Stimulated activated CD4-positive, alpha-beta T cell treated with anti-CD3 and anti-CD28 coated beads, Interleukin-1b, Interleukin-23, amount 100 ng/mL, for 4 hours (primary cell): ENCODE measurements at places on chromosomes 13 and 19.

DNA sequence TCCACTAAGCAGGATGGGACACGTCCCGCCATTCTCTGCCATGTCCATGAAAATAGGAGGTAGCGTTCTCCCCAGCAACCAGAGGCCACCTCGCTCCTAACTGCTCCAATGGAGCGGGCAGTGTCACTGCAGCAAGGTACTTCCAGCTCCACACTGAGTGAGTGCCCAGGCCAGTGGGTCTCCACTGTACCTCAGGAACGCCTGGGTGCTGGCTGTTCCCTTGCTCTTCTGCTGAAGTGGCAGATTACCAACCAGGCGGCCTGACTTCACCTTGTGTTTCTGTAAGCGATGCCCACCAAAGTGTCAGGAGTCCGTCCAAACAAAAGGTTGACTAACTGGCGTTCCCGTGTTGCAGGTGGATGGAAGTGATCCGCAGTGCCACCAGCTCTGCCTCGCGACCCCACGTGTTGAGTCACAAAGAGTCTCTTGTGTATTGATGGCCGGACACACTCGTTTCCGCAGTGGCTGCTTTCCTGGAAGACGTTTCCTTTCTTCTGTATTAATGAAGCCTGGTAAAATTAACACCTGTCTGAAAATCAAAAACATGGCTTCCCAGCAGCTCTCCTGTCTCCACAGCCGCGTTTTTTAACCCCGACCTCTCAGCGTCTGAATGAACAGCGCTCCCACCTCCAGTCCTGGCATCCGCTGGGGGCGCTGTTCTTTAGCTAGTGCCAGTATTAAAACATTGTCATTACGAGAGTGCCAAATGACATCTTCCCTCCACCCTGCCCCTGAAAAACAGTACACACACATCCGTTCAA, 128.8 kb downstream of the STK24 start:
- DNase-seq = no peak

- no peak for DNase-seq
These were observed 600.4 kb upstream of the SLITRK6 start for GRCh38 chr13:86399572-86399971.

- no peak for DNase-seq
These were observed 16.7 kb upstream of the COLGALT1 start for GRCh38 chr19:17538684-17539237.

- DNase-seq = no peak
These were observed 53.6 kb upstream of the UBL3 start for GRCh38 chr13:29903996-29904395.

DNA sequence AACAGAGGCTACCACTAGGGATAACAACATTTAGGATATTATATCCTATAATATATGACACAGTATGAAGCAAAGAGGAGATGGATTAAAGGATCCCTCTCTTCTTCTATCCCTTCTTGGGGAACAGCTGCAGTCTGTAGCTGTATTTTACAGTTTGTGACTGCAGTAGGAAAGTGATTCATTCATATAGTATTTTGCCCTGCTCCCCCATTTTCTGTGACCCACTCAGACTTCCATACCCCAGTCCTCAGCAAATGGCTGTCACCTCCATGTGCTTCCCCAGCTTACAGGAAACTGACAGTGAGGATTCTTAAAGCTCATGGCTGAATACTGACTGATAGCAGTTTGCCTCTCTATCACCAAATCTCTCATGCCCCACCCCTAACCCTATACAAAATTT, 27.5 kb downstream of the MICU2 start:
- DNase-seq = no peak

DNA sequence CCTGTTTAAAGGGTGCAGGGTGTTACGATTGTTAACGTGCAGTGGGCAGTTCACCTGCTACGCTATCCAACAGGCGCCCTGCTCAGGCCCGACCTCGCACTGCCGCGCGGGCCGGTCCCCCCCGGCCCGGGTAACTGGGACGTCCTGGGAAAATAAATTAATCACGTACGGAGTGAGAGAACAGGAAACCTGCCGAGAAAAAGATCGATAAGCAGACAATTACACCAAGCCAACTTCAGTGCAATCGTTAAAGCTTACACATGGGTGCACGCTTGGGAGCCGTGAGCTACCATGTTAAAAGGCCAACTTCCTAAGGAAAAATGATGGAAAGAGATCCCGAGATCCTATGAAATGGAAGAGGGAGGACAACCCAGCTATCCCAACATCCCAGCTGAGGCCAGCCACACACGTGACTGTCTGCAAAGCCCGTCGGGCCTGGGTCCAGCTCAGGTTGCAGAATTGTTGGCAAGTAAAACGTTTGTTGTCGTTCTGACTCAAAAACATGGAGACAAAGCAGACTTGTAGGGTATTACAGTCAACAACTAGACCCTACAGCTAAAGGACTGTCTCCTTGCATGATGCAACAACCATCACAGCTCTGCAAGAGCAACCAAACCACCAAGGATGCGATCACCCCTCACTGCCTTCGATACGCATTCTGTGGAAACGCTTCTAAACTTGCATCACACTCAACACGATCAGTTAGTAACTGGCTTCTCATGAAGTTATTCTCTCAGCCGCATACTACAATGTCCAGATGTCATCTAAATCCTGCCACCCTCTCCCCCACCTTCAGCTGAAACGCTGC, 741 bp upstream of the TUBGCP3 start:
- DNase-seq = no peak

DNA sequence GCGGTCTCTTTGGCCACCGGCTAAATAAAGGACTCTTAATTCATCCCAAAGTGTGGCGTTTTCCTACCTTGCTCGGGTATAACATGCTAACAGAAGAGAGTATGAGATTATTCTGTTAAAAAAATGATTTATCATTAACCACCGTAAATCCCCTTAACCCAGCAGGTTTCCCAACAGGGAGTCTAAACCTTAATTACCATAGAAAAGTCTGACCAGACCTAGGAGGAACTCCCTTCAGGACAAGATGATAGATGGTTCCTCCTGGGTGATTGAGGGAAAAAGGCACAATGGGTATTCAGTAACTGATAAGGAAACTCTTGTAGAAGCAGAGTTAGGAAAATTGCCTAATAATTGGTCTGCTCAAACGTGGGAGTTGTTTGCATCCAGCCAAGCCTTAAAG, 193.7 kb downstream of the ZNF737 start:
- DNase-seq = no peak

- DNase-seq = no peak
These were observed 91.7 kb downstream of the SERP2 start for GRCh38 chr13:44465318-44465717.

DNA sequence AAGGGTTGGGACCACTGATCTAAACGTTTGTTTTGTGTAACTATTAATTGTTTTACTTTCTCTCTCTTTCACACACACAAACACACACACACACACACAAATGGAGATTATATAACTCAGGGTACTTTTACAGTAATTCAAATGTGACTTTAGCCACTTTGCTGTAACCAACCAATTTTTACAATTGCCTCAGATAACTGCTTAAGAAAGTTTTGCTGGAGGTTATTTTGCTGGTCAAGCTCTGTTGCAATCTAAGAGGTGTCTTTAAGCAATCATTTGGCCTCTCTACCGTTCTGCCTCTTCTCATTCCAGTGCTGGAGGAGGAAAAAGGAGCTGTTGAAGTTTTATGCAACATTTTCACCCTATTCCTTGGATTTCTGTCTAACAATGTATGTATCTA, 63.0 kb downstream of the TBC1D4 start:
- DNase-seq = no peak

DNA sequence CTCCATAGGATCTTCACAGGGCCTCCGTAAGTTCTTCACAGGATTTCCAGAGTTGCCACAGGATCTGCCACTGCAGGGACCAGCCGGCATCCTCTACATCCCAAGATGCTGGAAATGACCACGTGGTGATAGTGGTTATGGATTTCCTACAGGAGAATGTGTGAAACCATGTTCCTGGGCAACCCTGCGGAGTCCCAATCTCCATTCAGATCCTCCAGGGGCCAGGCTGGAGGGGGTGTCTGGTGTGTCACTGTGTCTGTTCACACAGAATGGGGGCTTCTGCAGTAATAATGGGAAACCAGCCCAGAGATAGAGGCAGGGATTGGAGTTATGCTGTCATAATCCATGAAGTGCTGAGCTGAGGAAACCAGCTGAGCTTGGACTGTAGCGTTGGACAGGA, 8.6 kb downstream of the LILRA6 start:
- DNase-seq = no peak

GRCh38 chr13:80199585-80200292, 141.2 kb downstream of the SPRY2 start:
- DNase-seq = no peak

DNA sequence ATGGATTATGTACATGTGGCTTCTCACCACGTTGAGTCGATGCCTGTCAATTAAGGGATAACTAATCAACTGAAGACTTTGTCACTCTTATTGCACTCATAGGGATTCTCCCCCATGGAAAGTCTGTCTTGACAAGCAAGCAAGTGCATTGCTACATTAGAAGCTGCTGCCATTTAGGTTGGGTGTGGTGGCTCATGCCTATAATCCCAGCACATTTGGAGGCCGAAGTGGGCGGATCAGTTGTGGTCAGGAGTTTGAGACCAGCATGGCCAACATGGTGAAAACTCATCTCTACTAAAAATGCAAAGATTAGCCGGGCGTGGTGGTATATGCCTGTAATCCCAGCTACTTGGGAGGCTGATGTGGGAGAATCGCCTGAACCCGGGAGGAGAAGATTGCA, 18.3 kb upstream of the ZNF846 start:
- DNase-seq = no peak

- DNase-seq = no peak
These were observed 12.8 kb downstream of the DEDD2 start for GRCh38 chr19:42204664-42205063.

- DNase-seq = no peak
These were observed 68.0 kb downstream of the MLLT1 start for GRCh38 chr19:6211632-6212402.

DNA sequence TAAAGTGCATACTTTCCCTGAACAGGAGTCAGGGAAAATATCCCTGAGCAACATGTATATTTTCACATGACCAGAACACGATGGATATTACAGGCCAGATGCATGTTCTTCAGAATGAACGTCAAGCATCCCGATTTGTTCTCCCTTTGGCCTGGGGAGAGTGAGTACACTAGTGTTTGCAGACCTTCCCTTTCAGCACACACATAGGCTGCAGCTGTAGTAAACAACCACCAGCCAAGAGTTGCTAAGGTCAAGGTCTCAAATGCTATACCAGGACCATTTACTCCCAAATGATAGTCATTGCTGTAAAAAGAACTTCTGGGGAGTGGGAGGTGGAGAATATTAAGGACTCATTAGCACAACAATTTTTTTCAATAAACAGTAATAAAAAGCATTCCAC, 3.0 kb downstream of the KLF12 start:
- DNase-seq = no peak

DNA sequence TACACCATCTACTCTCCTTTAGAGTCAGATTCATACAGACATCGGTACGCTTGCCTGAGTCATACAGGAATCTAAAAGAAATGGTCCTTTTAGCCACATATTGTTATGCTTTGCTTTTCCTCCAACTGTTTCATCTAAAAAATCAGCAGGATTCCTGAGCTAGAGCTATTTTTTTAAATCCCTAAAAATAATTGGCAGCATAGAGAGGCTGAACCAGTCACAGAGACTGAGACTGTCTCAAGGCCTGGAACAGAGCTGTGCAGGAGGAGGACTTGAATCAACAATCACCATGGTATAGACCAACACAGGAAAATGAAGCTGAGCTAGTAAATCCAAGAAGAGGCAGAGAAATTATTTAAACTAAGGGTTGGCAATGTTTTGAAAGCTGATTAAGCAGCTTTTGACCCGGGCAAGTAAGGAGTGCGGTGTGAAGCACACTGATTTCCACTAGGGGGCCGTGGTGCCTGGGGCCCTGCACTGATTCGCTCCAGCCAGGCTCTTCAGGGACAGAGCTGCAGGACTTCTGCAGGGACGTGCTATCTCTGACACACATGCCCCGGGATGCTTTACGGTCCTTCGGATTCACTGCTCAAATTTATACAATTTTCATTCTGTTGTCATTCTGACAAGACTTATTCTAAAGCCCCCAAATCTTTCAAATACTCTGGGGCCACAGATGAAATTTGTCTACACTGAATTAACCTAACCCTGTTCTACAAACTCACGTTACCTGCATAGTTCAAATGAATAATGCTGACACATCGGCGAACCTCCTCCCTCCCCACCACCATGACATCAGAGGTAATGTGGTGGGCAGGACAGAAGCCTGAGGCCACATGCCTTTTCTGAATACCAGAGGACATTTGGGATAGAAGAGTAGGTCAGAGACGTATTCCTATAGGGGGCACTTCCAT, 87.6 kb upstream of the SLC15A1 start:
- DNase-seq = peak; percentile 21

- peak; percentile 47 for DNase-seq
These were observed 1.8 kb downstream of the TNPO2 start for GRCh38 chr19:12721656-12722565.

DNA sequence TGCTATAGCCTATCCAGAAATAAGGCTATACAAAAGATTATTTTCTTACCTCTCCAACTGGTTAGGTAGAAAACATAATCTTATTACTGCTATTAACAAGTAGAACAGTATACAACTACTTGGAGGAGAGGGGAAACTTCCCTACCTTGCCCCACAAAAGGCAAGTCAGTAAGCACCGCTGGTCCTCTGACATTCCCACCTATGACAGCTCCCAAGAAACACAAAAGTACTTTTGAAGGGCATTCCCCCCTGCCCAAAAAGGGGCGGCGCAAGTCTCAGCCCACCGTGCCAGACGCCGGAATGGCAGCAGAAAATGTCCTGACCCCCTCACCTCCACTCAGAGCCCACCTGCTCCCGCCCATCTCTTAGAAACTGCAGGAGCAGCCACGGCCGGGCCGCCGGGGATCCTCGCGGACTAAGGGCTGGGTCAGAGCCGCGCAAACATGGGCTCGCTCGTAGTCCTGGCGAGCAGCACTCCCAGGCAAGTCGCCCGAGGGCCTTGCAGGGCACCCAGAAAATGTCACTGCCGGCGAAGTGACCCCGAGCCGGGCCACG, 437 bp downstream of the SUCLA2 start:
- DNase-seq = no peak

DNA sequence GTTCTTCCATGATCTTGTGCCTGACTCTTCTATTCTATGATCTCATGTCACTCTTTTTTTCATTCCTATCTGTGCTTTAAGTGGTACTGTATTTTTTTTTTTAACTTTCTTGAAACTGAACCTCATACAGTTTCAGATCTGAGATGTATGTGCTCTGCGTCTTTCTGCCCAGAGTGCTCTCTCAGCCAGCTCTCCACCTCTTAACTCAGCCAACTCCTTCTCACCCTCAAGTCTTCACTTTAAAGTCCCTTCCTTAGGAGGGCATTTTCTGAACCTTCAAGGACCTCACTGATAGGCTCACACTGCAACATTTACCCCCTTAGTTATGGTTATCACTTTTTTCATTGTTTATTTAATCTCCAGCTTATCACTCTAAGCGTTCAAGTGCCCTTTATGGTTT, 158.7 kb downstream of the IRS2 start:
- DNase-seq = no peak

- no peak for DNase-seq
These were observed 204.8 kb downstream of the MYO16 start for GRCh38 chr13:108834193-108834592.

- DNase-seq = no peak
These were observed 350.1 kb upstream of the DACH1 start for GRCh38 chr13:72217142-72217541.
